BJ (cell line): ENCODE measurements at places on chromosomes 7 and 10.
A peak's percentile ranks its signal among the peaks of the same experiment; 100 is the strongest.

DNA sequence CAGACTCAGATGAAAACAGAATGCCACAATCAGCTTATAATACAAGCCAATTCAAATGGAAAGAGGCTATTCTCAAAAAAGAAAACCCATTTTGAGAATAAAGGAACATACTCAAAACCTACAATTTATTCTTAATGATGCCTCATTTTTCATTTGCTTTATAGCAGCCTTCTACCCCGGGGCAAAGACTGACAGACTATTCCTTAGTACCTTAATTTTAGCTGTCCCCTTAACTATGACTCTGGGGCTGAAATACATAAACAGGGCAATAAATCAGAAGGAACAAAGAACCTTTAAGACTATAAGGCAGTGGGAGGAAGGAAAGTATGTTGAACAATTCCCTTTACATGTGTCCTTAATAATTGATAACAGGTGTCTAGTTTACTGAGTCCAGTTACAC is 76.8 kb downstream of the TMEM106B start:
- DNase-seq = no peak

DNA sequence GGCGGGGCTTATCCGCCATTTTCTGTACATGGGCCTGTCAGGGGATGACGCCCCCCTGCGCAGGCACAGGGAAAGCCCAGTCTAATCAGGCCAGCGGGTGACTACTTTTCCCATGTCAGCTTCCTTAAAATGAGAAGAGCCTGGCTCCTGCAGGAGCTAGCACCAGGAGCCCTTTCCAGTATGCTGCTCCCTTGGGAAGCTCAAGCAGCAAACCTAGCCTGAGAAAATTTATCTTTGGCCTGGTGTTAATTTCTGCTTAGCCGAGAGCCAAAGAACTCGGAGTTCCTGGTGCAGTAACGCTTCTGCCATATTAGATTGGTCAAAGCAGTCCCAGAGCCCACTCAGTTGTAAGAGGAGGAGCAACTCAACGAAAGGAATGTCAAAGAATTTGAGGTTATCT is 239.0 kb upstream of the PHYHIPL start:
- no peak for DNase-seq

DNA sequence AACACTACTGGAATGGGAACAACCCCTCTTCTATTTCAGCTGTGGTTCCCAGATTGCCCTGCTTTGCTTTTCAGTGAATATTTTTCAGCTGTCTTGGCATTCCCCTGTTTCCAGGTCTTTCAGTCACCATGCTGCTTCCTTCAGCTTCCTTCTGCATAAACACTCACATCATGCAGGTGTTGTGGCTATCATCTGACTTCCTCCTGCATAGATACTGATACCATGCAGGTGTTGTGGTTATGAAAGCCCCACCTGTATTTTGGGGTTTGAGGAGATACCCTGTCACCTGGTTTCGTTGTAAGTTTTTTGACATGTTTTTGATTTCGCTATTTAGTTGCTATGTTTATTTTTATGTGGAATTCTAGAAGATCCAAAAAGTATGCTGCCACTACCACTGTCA is 71.5 kb downstream of the SLC35B4 start:
- DNase-seq = no peak

- DNase-seq = no peak
Observed at GRCh38 chr7:108368466-108368865, 87.8 kb downstream of the NRCAM start.

DNA sequence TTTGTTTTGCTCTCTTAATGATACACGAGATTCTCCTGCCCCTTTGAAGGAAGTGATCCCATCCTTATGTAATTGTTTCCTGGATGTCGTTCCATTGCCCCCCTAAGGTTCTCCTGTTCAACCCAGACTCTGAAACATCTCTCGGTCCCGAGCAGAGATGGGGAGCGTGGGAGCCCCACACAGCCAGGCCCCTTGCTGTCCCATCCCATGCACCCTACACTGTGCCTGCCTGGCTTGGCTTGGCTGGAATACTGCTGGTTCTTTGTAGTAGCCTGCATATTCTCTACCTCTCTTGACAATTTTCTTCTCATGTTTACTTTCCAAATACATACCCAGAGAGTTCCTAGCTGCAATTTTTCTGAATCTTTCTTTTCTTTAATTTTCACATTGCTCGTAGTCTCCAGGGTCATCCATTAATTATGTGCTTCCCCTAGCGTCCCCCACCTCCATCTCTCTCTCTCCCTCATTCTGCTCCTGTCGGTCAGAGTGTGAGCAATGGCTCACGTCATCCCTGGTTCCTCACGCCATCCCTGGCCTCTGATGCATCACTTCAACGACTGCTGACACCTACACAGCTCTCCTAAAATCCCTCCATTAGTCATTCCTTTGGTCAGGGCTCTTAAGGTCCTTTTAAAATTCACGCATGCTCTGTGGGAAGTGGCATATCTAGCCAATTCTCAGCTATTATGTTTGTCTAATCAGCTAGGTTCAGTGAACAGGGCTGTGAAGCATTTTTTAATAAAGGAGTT is 32.5 kb upstream of the GPR158 start:
- DNase-seq = no peak

DNA sequence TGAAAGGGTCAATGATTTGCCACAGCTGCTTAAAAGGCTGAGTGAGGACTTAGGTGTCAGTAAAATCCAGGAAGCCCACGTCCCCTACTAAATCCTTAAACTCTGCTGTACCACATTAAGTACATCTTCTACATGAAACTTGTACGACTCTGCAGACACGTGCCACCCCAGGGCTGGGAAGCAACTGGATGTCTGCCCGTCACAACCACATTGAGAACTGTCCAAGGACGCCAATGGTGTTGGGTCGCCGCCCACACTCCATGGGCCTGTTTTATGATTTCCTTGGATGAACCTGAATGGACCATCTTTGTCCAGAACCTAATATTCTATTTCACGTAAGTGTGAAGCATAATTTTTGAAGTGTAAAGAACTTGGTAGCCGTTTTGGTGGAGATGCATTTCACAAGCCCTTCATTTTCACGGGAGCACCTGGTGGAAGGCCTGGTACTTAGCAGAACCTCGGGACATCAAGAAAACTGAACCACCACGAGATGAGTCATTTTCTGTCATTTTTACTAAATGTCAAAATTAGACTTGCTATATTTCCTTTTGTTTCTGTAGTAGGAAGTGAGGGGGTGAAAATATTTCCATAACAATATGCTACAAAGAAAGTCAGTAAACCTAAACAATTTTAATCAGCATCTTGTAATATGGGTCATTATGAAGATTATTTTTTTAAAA is 134.9 kb downstream of the SFMBT2 start:
- no peak for DNase-seq

GRCh38 chr10:3321123-3321522 is 148.5 kb upstream of the PITRM1 start:
- no peak for DNase-seq

DNA sequence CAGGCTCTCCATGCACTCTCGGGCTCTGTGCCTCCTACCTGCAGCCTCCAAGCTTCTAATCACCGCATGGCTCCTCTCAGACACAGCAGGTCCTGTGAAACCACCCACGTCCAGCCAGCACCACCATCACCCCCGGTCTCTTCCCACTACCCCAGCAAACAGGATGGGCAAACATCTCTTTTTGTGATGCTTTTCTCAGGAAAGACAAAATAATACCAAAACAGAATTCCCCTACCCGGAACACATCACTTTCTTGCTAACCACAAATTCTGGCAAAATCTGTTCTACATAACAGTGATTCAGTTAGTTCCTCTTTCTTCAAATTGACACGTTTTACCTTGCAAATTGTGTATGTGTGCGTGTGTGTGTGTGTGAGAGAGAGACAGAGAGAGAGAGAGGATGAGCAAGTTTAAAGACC is 6.5 kb downstream of the SNX8 start:
- DNase-seq = no peak

- DNase-seq = no peak
Observed at GRCh38 chr10:77548671-77549070, 88.9 kb downstream of the KCNMA1 start.

GRCh38 chr10:6002809-6003510 is 25.6 kb upstream of the IL15RA start:
- DNase-seq = no peak

DNA sequence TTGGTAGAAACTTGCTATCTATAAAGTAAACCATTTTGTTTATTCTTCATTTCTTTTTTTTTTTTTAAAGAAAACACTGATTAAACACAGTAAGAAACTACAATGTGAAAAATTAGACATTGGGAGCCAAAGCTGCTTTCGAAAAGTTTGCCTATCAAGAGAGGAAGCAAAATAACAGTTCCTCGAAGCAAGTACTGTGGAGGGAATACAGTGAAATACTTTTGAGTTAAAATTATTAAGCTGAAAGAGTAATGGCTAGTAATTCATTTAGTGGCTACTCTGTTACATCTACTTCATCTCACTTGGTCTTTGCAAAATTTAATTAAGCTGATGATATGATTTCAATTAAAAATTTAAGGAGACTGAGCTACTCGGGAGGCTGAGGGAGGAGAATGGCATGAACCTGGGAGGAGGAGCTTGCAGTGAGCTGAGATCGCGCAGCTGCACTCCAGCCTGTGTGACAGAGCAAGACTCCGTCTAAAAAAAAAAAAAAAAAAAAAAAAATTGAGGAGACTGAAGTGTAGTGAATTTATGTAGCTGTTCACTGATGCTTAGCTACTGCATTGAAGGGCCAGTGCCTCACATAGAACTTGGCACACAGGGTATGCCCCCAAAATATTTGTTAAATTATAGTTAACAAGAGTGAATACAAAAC is 982.1 kb upstream of the MBL2 start:
- no peak for DNase-seq

GRCh38 chr10:21989453-21990154 is 13.9 kb downstream of the DNAJC1 start:
- DNase-seq = peak; percentile 28

DNA sequence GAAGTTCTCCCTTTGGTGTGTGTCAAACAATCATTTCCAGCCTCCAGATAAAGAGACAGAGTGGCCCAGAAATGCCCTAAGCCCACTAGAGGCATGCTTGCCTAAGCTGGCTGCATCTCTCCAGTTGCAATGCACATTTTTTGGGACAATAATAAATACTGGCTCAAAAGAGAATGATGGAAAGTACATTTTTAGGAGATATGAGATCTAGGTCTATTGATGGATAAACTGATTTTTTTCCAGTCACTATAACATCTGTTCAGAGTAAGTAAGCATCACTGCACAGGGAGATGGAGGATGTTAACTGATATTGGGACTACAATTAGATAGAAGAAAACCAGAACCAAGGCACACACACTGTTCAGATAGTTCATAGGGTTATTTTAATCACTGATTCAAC is 553.0 kb downstream of the GRM8 start:
- DNase-seq = no peak

DNA sequence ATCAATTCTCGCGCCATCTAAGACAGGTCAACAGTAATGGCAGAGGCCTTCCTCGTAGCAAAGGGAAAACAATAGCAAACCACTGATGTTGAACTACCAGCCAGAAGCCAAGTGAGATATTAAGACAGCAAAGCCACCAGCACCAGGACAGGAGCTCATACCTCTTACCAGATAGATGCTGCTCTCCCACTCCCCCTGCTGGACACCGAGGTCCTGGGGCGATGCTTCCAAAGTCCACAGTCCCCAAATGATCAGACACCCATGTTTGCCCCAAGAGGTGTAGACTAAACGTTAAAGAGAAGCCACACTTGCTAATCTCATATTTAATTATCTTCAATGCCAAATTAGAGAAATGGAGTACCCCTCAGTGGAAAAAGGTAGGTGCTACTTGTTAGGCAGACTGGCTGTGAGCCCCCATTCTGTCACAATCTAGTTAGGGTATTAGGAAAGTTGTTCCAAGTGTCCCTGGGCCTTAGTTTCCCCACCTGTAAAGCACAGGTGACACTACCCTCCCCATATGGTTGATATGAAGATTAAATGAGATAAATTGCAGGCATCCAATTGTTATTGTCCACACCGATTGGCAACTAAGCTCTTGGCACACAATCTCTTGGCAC is 39.9 kb downstream of the TOMM7 start:
- no peak for DNase-seq

DNA sequence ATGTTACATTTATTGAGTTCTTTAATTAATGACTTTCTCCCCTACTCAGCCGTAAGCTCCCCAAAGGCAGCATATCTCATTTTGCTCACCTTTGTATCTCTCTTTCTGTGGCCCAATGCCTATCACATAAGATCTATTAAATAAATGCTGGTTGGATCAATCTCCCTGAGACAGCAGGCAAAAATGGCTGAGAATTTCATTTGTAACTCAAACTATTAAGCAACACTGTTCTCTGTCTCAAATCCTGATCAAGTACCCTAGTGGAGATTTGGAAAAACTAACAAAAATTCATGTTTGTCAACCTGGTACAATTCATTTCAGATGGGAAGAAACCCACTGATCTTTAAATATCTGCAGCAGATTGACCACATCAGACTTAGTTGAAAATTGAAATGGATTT is 127.4 kb downstream of the ZFAND4 start:
- no peak for DNase-seq

DNA sequence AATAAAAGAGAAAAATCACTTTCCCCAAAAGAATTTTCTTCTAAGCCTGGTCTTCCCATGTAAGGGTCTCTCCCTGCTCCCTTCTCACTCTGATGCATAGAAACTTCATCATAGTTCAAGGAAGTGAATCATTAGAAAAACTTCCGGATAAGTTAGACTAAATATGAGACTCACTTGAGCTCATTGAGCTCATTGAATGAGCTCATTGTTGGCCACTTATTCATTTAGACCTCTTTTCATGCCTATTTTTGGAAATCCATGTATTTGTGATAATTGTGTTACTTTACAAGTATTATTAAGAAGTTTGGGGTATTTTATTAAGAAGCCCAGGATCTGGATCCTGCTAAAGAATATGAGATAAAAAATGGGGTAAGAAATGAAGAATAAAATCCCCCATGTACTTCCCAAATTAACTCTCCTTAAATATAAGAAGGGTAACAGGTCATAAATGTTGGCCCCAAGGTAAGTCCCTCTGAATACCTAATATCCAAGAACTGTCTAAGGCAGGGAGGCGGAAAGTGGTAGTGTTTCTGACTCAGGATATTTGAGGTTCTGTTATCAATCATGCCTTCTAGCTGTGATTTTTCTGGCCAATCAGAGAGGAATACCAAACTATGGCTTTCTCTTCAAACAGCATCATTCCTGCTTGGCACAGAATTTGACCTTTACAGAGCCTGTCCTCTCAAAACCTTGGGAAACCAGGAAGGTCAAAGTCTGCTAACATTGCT is 236.5 kb upstream of the PTN start:
- DNase-seq = peak; percentile 28

DNA sequence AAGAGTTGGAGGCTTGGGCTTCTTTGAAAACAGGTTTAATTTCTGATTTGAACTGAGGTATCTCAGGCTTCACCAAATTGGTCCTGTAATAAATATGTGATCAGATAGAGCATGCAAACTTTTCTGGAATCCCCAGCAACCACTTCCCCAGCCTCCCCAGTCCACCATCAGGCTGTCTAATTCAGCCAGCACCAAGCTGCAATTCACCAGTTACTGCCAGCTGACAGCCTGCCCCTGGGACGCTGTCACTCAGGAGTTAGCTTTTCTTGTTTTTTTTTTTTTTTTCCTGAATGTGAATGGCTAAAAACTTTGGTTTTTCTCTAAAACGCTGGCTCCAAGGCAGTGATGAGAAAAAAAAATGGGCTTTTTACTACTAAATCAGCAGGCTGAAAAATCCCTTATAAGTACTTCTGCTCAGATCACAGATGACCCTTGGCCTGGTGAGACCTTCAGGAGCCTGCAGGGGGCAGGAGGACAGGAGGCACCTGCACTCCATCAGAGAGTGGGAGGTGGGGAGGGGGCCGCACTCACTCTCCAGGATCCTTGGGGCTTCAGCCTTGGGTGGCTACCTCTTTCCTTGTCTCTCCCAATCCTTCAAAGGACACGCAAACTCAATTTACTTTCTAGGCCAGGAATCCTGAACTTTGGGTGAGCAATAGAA is 349.4 kb downstream of the GATA3 start:
- DNase-seq = no peak
